ENCODE measurements at places on chromosomes 7 and 10.

DNA sequence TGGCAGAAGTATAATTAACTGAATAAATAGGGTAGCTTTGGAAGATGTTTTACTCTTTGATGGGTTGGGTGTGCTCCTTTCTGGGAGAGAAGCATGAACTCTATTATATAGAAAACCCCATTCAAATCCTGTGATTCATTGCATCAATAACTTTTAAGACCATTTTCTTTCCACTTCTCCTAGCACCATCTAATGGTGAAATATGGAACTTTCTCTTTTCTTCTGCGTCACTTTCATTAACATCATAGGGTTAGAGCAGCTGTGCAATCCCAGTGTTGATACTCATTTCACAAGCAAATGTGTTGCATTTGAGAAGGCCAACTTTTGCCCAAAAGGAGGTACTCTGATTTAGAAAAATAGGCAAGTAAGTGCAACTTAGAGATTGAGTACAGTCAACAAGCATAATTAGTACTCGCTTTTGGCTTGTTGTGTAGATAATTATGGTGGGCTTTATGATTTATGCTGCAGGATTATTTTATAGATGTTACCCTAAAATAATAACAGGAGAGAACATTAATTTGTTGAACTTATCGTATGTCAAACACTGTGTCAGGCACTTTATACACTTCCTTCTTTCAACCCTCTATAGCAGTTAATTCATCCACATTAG is 92.9 kb downstream of the CPED1 start:
- peak; percentile 84 for DNase-seq

DNA sequence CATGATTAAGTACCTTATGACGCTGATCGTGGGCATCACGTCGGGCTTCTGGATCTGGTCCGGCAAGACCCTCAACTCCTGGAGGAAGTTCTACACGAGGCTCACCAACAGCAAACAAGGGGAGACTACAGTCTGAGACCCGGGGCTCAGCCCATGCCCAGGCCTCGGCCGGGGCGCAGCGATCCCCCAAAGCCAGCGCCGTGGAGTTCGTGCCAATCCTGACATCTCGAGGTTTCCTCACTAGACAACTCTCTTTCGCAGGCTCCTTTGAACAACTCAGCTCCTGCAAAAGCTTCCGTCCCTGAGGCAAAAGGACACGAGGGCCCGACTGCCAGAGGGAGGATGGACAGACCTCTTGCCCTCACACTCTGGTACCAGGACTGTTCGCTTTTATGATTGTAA is 2.5 kb downstream of the FZD1 start:
- peak; percentile 31 for DNase-seq

- no peak for DNase-seq
These were observed 12.7 kb downstream of the CACUL1 start for GRCh38 chr10:118742032-118742431.

DNA sequence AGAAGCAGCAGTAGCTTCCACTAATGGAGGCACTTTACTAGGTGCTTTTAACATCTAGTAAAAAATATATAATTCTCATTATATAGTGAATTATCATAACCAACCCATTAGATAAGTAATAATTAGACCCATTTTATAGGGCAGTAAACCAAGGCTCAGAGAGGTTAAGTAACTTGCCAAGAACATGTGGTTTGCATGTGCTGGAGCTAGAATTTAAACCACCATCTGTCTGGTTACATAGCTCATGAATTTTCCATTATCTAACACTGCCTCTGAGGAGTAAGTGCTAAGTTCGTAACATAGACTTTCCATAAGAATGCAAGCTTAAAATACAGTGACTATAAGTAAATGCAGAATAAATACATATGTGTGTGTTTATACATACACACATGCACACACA is 41.9 kb downstream of the CREB3L2 start:
- DNase-seq, result no peak

DNA sequence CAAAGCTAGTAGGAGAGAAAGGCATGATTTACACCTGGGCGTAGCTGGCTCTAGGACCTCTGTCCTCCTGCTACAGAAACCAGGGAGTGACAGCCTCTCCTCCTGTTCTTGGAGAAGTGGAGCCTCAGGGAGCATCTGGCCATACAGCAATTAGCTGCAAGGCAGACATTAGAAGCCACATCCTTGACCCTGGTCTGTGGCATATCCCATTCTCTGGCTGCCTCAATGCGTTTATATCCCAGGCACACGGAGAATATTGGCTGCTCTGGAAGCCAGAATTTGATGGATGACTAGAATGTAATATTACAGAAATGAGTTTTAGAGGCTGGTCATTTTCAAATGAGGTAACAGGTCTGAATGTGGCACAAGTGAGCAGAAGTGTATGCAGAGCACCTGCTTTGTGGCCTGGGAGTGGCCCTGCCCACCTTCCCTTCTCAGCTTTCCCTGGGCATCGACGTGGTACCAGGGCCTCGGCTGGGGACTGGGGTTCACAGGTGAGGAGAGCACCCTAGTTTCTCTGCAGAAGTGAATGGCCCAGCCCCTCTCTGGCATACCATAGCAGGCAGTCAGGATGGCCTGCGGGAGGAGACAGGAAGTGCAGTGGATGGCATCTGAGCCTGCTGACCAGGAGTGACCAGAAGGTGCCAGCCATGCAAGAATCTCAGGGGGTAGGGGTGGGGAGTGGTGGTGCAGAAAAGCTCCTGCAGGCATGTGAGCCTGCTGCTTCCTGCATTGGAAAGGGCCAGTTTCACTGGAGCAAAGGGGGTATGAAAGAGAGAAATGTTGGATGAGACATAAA is 367.2 kb upstream of the ZNF32 start:
- no peak for DNase-seq

DNA sequence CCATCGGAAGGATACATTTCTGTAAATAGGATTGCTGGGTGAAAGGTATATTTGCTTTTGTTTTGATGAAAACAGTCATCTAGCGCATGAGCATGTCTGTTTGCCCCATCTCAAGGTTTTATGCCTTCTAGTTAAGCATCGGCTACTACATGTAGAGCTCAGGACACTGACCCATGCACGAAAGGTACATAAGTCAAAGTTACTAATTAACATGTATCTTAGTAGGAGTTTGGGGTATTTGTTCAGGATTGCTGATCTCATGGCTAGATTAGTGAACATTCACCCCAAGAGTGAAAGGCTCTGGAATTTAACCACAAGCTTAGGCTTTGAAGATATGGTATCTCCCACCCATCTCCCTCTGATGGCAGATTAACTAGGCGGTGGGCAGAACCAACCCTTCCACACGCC is 91.5 kb downstream of the RBM20 start:
- DNase-seq, result no peak

DNA sequence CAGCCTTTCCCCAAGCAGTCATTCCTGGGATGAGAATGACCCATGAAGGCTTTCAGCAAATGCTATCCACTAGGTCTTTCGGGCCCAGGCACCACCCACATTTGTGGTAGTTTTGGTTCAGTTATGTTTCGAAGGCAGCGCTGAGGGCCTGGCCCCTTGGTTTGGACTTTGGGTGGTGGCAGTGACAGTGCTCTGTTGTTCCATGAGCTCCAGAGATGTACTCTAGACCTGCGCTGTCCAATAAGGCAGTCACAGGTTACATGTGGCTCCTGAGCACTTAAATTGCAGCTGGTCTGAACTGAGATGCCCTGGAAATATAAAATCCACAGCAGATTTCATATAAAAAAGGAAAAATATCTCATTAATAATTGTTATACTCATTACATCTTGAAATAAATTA is 209.6 kb downstream of the CCSER2 start:
- DNase-seq, result no peak

GRCh38 chr7:70384891-70385290 is 747.1 kb upstream of the GALNT17 start:
- DNase-seq, result no peak

DNA sequence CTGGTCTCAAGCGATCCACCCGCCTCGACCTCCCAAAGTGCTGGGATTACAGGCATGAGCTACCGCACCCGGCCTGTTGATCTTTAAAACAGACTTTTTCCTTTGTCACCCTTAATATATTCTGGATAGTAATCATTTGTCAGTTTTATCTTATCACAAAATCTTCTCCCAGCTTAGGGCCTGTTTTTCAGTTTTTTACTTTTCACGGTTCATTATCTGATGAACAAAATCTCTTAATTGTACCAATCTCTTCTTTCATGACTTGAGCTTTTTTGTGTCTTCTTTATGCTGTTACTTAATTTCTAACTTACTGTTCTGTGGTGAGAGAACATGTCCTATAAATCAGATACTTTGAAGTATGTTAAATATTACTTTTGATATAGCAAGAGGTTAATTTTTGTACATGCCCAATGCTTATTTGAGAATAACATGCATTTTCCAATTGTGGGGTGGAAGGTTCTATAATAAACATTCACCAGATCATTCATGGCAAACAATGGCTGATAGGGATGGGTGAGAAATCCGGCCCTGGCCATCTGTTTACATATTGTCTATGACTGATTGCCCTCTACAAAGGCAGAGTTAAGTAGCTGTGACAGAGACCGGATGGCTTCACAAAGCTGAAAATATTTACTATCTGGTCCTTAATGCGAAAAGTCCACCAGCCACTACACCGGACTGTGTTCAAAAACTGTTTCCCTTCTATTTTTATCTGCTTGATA is 5.3 kb downstream of the PAPOLB start:
- DNase-seq, result no peak

DNA sequence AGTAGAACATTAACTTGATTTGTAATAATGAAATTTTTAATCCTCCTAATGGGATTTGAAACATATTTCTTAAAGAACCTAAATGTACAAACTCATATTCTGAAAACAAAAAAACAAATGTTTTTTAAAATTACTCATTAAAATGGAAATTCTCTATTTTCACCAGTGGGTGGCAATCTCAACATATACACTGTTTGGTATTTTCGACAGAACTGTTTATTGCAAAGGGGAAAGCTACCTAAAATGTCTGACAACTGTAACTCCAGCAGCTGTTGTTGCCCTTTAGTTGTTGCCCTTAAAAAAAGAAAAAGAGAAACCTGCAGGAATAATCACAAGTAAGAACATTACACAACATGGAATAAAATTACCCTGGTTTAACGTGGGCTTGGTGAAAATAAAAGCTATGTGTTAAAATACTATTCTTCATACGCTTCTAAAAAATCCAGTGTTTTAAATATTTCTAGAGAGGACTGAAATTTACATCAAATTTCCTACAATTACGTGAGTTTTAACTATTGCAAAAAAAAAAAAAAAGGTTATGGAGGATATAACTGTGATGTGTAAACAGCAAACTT is 54.5 kb downstream of the COL1A2 start:
- peak; percentile 31 for DNase-seq

- DNase-seq, result peak; percentile 63
These were observed 23.1 kb downstream of the AGAP3 start for GRCh38 chr7:151109094-151110048.

DNA sequence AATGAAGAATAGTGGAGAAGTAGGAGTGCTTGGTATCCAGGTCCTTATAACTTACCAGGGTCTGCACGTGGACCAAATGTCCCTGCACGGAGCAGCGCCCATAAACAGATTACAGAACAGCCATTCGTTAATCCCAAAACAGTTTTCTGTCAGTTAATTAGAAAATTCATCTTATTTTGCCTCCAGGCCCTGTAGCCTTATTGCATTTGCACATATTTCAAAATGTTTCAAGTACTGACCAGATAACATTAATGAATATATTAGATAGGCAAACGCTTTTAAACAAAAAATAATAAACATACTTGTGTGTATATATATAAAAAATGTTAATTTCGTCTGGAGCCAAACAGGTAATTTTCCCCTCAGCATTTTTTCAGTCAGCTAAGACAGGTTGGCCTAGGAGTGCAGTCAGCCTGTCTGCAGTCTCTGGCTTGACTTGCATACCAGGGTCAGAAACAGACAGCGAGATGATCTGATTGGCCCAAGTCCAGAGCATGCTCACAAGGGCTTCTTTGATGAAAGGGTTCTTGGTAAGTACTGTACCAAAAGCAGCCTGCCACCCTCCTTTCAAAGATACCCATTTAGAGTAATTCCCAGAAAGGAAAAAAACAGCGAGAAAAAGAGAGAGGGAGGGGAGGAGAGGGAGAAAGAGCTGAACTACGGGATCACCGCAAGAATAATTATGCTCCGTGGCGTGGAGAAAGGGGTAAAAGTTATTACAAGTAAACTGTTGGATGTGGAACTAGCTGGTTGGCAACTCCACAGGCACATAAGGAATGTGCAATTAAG is 194.4 kb upstream of the TCF7L2 start:
- no peak for DNase-seq

GRCh38 chr7:36820527-36821170 is 96.4 kb upstream of the AOAH start:
- peak; percentile 35 for DNase-seq

- no peak for DNase-seq
These were observed 15.4 kb downstream of the AKR1B1 start for GRCh38 chr7:134443396-134444070.

GRCh38 chr10:12782537-12782936 is 219.0 kb downstream of the CCDC3 start:
- no peak for DNase-seq

GRCh38 chr10:97119058-97119745 is 66.6 kb downstream of the SLIT1 start:
- no peak for DNase-seq

DNA sequence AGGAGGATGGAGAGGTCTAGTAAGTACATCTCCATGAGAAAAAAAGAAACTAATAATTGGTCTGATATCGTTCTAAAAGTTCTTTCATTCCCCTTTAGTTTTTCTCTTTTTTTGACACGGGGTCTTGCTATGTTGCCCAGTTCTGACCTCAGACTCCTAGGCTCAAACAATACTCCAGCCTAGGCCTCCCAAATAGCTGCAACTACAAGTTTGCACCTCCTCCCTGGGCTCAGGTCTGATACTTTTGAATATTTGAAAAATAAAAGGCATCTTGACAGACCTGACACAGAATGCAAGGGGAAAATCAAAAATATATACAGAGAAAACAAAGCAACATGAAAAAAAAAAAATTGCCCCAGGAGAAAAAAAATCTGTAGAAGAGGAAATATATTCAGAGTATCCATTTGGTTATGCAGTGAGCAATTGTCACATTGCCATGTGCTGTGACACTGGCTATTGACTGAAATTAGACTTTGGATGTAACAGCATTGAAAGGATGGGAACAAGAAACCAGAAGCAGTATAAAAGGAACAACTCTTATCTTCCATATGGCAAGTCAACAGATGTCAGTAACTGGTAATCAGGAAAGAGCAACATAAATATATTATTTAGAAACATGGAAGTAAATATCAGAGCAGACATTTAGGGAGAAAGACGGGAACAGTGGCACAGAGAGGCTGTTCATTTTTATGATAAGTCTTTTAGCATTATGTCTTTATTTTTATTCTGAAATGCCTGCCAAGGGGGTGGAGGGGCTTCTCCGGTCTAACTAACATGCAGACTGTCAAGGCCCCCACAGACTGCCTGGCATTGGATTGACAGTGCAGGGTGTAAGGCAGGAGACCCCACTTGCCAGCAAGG is 408.4 kb downstream of the PARD3 start:
- DNase-seq, result no peak

- DNase-seq, result peak; percentile 68
These were observed 7.2 kb downstream of the RBM20 start for GRCh38 chr10:110651044-110651958.
